ENCODE measurements at places on chromosomes 3 and 15.

DNA sequence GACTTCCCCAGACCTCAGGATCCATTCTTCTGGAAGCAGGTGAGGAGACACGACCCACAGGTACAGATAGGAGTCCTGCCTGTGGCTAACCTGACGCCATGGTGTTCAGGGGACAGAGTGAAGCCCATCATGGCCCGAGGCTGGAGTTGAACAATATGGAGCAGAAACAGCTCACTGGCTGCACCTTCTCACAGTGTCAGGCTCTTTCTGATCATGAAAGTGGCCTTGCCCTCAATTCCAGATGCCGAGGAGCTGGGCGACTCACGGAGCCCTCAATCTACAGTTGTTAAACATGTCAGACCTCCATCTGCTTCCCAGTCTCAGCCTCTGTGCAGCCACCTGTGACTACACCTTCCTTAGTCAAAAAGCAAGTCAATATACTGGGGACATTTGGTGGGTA lies 110.8 kb upstream of the SMAD3 start:
- DNase-seq = no peak

DNA sequence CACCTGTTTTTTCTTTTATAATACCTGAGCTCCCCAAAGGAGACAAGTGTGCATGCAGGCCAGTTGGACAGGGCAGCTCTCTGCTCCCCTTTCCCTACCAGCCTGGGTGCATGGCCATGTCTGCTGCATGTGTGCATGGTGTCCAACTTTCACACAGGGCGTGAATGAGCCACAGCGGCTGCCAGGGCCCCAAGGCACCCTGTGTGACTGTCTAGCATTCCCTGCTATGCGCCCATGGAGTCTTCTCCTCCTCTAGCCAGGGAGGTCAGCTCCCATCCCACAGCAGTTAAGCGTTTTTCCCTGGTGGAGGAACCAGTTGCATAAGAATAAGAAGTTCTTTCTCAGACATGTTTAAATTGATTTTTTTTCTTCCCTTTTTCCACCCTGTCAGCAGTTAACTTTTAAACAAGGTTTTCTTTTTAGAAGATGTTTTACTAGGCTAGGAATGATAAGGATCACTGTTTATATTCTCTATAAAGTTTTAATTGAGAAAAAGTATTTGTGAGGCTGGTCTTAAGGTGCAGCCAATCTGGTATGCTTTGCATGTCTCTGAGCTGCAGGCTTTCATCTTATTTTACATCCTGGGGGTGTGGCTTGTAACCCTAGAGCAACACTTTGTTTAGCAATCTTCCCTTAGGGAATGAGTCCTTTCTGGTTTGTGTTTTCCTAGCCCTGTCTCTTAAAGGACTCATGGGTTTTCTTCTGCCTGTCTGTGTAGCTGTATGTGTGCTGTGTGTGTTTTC lies 20.5 kb upstream of the OR5H1 start:
- no peak for DNase-seq

DNA sequence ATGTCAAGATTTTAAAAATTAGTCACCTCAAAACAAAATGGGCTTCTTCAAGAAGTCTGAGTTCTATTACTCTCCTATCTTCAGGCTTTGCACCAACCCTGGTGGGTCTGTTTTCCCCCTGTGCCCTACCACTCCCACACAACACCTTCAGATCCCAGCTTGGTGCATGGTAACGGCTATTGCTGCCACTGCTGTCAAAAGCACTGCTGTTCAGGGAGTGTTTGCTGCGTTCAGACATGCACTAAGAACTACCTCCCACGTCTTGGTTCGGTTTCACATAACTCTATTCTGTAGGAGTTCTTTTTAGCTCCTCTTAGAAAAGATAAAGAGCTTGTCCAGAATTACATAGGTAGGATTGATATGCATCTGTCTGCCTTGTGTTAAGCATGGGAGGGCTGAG lies 799.2 kb downstream of the NR2F2 start:
- no peak for DNase-seq

GRCh38 chr3:39927479-39927878 lies 118.1 kb downstream of the MYRIP start:
- DNase-seq = no peak

DNA sequence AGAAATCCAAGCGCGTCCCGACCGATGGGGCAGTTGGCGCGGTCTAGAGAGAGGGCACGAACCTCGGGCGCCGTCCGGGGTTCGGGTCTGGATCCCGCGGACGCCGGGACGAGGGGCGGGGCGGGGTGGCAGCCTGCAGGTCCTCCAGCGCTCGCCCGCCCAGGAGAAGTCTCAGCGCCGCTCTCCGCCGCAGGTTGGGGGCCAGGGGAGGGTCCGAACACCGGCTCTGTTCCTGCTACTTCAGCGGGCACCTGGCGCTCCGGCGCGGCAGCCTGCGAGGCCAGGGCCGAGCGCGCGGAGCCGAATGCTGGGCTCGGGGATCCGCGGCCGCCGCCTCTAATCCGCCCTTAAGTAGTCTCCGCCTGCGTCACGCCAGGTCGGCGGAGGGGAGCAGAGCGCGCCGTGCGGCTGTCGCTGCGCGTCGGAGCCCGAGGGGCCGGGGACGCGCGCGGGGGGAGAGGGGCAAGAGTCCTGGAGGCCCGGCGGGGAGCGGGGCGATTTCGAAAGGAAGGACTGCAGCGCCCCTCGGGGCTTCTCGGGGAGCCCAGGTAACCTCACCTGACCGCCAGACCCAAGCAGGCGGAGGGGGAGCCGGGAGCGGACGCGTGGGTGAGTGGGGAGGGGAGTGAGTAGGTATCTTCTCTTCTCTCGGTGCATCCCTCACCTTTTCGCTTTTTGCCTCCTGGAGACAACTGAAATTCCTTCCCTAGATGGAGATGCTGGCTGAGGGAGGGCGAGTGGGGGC lies at the start of gene GJD2:
GJD2 (minus strand) TSS at position 325 of the 745 bp plus-strand sequence. CDS start 510 bp downstream, outside the sequence.
- DNase-seq = no peak

- DNase-seq = no peak
These were observed 324.7 kb upstream of the RARB start for GRCh38 chr3:25103391-25103790.

GRCh38 chr3:107956991-107957900 lies 133.6 kb downstream of the CD47 start:
- DNase-seq = no peak

- DNase-seq = no peak
These were observed 42.3 kb downstream of the FBXO22 start for GRCh38 chr15:75945953-75946352.

GRCh38 chr3:112061152-112061551 lies 25.0 kb upstream of the C3orf52 start:
- no peak for DNase-seq

DNA sequence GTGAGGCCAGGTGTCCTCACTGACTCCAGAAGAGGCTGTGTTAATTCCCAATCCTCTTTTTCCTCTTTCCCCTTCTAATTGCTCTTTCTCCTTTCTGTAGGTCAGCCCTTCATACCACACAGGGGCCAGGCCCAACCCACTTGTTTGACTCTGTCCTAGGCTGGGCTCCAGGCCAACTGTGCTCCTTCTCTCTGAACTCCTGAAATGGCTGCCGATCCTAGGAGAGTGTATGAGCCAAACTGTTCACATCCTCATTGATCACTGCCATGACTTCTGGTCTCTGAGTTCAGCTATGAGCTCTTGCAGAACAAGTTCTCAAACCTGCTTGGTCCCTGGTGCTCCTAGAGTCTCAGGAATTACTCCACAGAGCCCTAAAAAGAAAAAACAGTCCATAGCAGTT lies 145.1 kb downstream of the VGLL4 start:
- no peak for DNase-seq

DNA sequence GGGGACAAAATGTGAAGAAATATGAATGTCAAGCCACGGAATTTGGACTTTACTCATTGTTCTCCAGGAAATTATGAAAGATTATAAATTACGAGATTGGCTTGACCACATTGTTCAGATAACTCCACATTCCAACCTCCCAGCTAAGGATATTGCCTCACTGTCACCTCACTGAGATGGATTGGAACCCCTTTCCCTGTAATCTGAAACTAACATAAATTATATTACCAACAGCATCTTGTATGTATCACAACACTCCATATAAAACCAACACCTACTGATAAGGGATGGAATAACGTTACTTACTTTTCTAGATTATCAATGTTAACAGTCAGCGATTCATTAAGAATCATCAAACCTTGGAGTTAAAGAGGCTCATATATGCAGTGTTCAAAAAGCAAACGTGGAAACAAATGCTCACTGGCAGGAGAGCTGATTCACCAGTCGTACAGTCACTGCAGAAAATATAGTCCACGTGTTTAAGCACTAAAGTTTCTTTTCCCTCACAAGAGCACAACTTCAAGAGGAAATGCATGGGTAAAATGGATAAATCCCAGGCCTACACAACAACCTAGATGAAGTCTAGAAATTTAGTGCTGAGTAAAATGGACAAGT lies 451.5 kb downstream of the FGF12 start:
- DNase-seq = no peak

DNA sequence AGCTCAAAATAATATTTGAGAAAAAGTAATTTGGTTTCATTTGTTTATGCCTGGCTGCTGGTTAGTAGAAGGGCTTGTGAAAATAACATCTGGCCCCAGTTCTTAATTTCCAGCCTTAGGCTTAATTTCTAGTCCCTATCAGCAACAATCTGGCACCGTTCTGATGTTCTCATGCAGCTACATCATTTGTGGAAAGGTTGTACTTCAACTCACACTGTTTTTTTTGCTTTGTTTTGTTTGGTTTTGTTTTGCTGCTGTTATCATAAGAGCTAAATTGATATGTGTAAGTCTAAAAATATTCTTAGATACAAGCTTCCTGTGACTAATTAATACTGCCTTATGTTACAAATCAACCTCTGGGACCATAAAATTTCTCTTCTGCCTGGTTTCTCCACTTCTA lies 8.9 kb downstream of the CPA3 start:
- no peak for DNase-seq

DNA sequence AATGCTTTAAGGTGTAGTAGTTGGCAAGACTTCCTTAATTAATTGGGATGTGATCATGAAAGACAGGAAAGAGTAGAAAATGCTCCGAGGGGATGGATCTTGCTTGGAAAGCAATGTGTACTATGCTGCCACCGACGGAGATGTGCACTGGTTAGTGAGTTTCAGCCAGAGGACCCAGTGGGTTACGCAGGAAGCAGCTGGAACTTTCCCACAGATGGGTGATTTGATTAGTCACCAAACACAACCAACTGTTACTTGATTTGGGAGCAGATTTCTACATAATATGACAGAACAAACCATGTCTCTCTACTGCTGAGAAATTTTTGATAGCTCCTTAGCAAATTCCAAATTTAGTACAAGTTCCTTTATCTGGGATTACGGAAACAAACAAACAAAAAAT lies 245.4 kb upstream of the MCTP2 start:
- DNase-seq = no peak

DNA sequence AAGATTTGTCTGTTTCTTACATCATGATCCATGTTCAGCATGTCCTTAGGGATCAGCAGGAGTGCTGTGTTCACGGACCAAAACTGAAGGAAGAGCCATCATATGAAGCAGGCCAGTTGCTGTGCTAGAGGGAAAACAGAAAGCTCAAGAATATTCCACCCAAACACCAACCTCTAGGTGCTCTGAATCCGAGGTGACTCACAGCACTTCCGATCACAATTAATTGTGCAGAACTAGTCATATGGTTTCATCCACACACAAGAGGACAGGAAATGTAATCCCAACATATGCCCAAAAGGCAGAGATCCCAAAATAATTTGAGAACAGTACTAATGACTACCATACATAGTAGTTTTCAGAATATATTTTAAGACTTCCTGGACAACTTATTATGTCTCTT lies 257.9 kb upstream of the KCNH8 start:
- no peak for DNase-seq

- peak; percentile 69 for DNase-seq
These were observed 45.1 kb downstream of the ZBTB38 start for GRCh38 chr3:141413391-141413790.

DNA sequence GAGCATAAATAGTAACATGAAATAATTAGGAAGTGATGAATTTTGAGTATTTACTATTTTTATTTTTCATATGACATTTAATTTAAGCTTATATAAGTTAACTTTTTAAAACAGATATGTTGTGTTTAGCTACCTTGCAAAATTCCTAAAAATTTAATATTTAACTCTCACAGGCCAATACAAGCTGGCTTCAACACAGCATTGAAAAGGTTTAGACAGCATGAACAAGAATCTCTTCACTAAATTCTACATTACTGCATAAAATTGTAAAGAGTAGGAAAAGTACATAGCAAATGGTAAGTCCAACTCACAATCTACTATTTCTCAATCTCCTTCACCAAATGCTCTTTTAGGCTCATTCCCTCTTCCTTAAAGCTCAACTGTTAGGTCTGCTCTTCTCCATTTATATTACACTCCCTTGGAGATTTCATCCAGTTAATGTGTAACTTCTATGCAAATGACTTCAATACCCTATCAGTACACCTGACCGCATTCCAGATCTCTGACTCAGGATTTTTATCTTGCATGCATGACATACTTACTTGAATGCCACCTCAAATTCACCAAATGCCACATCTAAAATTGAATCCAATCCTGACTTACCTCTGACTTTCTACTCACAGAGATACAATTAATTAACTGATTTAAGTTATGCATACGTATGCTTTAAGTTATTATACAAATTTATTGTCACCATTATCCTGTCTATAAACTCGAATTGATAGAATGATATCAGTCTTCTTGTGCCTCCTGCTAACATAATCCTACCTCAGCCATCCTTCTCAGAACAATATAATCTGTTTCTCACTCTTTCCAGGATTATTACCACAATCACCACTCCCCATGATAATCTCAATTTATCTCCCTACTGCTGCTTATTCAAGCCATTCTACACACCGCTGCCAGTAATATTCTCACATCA lies 127.0 kb downstream of the STAG1 start:
- DNase-seq = no peak

Measured in CD4-positive, alpha-beta T cell treated with Interleukin-21 for 1 hour (primary cell).